Naive thymus-derived CD4-positive, alpha-beta T cell (primary cell): ENCODE measurements at places on chromosomes 4 and X.

DNA sequence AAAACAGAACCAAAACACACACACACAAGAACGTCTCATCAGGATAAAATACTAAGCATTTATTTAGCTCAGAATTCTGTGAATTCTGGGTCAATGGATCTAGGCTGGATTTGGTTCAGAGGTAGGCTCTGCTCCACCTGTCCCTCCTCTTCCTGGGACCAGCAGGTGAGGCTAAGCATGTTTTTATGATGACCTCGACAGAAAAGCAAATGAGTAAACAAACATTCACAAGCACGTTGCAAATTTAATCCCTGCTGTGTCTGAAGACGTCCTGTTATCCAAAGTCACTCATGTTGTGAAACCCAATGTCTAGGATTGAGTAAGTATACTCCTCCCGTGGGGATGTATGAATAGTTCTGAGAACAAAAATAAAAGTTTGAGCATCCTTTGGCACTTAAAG lies 371.4 kb upstream of the TECRL start:
- no peak for DNase-seq

DNA sequence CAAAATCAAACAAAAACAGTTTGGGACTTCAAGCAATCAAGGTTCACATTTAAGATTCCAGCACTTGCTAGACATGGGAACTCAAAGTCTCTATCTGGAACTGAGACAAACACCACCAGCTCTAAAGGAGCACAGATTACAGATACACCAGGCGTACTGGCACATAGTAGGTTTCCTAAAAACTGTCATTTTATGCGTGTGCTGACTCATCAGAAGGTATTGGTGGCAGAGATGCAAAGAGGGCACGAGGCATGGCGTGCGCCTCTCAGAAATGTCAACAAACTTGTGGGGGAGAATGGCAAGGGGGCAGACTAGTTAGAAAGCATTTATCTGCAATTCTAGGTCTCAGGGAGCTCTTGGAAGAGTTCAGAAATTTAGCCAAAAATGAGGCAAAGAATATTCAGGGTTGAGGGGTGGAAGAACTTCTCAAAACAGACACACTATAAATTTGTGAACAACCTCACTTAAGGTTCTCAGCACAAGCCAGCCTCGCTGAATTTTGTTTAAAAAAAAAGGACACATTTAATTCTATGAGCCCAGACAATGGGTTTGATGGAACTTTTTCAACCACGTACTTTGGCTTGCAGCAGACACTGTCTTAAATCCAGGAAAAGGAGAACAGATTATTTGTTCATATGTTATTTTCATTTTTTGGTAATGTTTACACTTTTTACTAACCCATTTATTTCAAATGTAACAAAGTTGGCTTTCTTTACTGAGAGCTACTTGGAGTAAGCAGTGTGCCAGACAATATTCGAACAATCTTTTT lies 100.0 kb downstream of the SHISA3 start:
- DNase-seq: no peak

- DNase-seq: no peak
Measured at GRCh38 chrX:38678183-38678582, 116.8 kb downstream of the TSPAN7 start.

DNA sequence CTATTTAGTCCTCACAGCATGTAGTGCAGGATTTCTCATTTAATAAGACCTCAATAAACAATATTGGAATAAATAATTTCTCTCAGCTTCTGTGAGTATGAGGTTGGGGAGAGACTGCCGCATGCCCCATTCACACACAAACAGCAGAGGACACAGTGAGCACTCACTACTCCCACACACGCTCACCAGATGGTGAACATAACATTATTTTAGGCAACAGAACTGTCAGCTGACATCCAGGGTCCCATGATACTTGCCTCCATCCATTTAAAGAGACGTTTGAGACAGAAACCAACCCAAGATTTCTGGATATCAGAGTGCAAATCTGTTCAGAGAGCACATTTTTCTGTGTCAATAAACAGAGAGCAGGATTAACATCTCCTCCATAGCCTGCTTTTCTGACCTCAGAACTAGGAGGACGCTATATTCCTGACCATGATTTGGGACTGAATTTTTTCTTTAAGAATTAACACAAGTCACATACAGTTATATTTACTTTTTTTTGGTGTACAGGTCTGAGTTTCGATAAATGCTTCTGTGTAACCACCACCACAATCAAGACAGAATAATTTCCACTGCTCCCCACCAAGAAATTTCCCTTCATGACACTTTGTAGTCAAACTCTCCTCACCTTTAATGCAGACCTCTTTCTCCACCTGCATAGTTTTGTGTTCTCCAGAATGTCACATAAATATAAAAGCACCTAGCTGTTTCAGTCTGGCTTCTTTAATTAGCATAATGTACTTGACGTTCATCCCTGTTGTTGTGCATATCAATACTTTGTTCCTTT lies 16.7 kb downstream of the GPRIN3 start:
- DNase-seq: peak; percentile 16

DNA sequence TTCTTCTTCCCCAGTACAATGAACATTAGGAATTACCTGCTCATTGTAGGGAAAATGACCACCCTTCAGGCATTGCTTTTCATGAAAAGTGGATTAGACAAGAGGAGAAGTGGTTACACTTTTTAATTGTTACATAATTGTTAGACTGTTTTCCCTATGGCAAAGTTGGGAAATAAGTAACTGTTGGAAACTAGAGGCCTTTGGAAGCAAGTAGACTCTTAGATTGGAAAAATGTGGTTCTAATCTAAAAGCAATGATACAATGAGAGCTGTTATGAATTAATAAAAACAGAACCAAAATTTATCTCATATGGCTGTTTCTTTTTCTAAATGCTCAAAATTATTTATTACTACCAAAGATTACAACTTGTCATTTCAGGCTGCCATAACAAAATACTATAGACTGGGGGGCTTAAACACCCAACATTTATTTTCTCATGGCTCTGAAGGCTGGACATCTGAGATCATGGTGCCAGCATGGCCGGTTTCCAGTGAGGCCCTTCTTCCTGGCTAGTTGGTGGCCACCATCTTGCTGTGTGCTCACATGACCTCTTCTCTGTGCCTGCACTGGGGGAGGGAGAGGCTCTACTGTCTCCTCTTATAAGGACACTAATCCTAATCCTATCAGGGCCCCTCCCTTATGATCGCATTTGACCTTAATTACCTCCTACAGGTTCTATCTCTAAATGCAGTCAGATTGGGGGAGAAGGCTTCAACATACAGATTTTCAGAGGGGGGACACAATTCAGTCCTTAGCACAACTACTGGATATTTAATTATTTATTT lies 12.5 kb downstream of the CC2D2A start:
- DNase-seq: no peak

GRCh38 chr4:21192367-21192766 lies 492.1 kb downstream of the PACRGL start:
- DNase-seq: no peak

- no peak for DNase-seq
Measured at GRCh38 chr4:116531870-116532269, 553.5 kb downstream of the TRAM1L1 start.

DNA sequence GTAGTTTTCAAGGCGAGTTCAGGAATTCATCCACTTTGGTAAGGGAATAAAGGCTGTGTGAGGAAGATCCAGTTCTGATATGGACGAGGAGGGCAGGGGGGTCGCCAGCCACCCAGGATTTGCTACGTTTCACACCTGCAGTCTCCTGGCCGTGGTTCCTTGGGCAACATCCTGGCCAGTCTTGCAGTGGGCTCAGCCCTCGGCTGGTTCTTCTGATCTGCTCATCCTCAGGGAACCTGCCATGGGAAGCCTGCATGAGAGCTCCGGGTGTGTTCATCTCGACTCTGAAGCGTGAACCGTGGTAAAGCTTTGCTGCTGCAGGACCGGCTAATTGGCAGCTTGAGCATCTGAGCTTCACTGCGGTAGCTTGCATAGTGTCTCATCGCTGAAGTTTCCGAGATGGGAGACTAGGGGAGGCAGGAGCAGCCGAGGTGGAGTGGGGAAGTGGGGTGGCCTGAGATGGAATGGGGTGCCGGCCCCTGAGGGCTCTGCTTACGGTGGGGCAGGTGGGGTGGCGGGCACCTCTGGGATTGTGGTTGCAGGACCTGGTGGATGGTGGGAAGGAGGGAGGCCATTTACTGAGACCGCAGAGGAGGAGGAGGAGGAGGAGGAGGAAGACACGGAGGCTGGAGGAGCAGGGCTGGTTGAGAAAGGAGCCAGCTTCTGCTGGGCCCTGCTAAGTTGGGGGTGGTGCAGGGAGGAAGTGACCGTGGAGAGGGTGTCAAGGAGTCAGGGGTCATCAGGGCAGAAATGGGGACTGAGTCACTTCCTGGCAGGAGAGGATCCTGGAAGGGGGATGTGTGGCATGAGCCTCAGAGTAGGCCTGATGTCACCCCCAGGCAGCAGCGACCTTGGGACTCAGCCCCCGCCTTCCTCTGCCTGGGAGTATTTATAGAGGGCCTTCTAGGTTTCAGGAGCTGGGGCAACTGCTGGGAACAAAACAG lies 213.1 kb upstream of the PSAPL1 start:
- no peak for DNase-seq

DNA sequence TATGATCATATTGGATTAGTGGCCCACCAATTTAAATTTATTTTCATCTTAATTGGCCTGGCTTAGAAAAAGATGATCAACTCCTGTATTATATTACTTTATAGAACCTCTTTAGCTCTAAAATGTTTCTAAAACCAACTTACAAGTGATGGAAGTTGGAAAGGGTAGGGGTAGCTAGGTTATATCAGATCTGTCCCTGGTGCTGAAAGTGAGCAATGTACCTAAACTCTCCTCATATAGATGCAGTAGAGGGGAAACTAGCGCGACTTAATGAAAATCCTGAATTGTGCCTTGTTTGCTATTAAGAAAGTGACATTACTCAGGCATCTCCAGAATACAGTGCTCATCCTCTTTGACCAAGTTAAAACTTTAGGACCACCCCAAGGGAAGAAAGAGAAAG lies 7.5 kb upstream of the PTCHD1 start:
- DNase-seq: no peak

- no peak for DNase-seq
Measured at GRCh38 chr4:137558951-137559350, 26.7 kb upstream of the PCDH18 start.

GRCh38 chrX:6227935-6228334 lies 732 bp downstream of the NLGN4X start:
- DNase-seq: no peak
